ENCODE measurements at places on chromosomes 4 and X.
A peak's percentile ranks its signal among the peaks of the same experiment; 100 is the strongest.

DNA sequence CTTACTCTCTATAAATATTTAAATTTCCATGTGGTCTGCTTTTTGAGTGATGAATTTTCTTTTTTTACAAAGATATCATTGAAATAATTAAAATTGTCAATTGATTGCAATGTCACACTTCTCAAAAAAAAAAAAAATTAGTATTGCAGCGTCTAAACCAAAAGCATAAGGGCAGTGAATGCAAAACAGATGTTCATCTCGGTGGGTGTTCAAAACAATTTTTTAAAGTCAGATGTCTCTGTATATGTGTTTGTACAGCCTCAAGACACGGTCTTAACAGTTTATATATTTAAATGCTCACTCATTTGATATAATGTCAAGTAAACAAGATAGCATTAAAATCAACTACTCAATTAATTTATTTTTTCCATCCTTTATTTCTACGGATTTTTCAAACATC is 52.3 kb downstream of the PALLD start:
- DNase-seq: peak; percentile 91

DNA sequence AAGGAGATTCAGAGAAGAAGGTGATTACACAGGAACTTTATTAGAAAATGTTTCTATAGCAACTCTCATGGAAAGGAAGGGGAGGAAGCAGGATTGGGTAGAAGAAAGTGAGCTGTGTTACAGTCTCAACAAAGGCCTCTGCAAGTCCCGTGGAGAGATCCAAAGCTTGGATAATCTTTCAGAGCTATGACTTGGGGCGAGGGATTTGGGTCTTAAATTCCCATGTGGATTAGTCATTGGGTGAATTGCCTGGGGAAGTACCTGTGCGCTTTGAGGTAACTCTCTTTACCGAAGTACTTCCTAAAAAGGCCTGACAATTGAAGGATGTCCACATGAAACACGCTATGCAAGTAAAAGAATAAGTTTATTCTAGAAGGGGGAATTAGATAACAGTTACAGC is 133.8 kb upstream of the ANKRD50 start:
- DNase-seq: no peak

DNA sequence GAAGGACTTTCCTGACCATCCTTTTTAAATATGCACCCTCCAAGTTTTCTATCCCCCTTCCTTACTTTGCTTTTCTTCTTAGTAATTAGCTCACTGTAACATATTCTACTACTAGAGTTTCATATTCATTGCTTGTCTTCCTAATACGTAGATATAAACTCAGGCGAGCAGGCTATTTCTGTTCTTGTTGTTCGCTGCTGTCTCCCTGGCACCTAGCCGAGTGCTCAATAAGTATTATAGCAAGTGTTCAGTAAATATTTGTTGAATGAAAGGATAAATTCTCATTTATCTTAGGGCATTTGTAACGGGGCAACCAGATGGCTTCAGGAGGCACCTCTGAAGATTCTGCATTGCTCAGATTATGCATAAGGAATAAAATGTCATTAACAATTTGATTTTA is 6.8 kb upstream of the RHOH start:
- DNase-seq: peak; percentile 6

DNA sequence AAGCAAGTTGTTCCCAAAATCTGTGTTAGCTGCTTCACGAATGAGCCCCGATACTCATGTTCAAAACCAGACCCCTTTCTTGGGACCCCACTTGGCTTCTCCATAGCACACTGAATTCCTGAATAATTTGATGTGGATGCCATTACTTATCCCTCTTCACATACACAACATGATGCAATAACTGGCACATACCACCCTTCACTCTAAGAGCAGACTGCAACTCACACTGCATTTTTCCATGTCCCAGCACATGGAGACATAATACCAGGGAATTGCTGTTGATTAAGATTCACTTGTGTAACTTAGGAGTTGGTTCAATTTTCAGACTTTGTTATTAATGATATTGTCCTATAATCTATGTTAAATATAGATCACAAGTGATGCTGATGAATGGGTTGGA is 213.4 kb downstream of the MAML3 start:
- DNase-seq: no peak

GRCh38 chr4:112808001-112808400 is 171.1 kb downstream of the LARP7 start:
- DNase-seq: no peak

GRCh38 chr4:38691251-38692008 is 27.4 kb downstream of the KLF3 start:
- no peak for DNase-seq

- no peak for DNase-seq
These were observed 145.2 kb upstream of the FTHL17 start for GRCh38 chrX:31217084-31217483.

DNA sequence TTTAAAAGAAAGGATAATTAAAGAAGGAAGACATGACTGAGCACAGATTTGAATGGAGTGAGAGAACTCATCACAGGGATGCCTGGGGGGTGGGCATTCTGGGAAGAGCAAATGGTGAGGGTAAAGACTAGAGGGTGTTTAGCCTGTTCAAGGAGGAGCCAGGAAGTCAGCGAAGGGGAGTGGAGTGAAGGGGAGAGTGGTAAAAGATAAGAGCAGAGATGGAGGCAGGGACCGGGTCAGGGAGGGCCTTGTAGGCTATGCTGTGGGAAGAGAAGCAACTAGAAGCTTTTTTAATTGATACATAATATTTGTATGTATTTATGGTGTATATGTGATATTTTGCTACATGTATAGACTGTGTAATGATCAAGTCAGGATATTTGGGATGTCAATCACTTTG is 2.2 kb upstream of the VGLL1 start:
- DNase-seq: no peak

- DNase-seq: no peak
These were observed 1472.7 kb downstream of the ARAP2 start for GRCh38 chr4:34771632-34772031.

GRCh38 chr4:112978691-112979472 is 70.6 kb upstream of the ANK2 start:
- DNase-seq: no peak

DNA sequence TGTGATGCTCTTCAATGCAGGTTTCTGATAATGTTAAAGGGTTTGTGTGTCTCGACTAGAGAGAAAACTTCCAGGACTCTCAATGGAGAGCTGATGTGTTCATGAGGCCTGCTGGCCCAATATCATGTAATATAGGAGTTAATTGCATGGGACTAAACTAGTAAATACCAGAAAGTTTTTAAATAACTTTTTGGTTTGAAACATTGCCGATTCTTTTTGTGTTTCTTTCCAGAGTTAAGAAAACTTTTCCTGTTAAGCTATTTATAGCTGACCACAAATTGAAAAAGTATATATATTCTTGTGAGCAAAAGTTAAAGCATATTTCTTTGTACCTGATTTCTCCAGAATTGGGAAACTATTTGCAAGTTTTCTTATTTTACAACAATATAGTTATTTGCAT is 49.7 kb downstream of the FAM9B start:
- DNase-seq: no peak

- DNase-seq: peak; percentile 91
These were observed 793 bp downstream of the TSPAN7 start for GRCh38 chrX:38561951-38562719.

DNA sequence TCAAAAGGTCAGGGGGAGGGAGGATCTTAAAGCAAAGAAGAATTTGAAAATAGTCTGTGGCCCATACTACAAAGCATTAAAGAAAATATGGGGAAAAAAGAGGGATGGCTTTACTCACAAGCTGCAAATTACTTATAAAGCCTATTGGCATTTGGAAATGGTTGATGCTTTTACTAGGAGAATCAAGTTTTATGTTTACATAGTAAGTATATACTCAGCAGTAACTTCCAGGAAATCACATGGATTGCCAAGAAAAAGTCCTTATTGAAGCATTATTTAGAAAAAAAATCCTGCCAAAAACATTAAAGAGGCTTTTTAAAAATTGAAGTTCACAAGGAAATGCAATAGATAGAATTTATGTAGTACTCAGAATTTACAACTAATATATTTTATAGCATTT is 8.4 kb upstream of the SH3RF1 start:
- no peak for DNase-seq

- DNase-seq: no peak
These were observed 40.6 kb upstream of the PHEX start for GRCh38 chrX:21991504-21991903.

DNA sequence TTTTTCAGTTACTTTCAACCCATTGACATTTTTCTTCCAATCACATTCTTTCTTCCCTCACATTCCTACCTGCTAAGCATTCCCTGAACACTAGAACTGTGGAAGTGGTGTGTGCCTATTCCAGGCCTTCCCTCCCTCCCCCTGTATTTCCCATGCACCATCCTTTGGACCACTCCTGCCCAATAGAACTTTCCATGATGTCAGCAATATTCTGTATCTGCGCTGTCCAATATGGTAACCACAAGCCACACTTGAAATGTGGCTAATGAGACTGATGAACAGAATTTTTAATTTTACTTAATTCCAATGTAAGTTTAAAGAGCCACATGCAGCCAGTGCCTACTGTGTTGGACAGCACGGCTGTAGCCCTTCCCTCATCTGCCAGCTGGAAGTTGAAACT is 57.5 kb downstream of the DCTD start:
- no peak for DNase-seq

DNA sequence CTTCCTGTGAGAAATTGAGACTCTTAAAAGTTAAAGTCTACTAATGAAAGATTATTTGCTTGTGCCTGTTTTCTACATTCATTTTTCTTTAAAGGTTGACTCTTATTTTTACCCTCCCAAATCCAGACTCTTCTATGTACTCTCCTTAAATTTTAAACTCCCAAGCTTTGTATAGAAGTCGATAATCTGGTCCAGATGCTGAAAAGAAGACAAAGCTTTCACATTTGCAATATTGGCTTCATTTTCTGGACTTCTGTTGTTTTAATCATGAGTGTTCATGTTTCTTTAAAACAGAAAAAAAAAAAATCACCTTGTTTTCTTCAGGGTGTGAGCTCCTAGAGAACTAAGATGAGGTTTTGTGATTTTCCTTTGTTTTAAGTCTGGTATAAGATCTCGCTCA is 53.2 kb upstream of the TBC1D14 start:
- DNase-seq: no peak

DNA sequence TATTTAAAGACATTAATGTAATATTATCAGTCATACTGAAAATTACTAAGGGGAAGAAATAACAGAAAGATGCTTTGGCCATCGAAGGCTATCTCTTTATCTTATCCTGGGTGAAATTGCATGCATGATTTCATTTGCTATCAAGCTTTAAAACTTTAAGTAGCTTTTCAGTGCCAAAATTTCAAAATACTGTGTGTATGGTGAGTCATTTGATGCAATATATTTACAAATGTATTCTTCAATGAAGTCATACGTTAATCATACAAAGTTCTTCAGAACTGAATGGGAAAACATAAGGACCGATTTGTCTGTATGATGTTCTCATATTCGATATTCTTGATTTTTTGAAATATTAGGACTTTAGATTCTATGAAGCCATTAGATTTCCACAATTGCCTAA is 1295.8 kb upstream of the AGA start:
- DNase-seq: no peak

DNA sequence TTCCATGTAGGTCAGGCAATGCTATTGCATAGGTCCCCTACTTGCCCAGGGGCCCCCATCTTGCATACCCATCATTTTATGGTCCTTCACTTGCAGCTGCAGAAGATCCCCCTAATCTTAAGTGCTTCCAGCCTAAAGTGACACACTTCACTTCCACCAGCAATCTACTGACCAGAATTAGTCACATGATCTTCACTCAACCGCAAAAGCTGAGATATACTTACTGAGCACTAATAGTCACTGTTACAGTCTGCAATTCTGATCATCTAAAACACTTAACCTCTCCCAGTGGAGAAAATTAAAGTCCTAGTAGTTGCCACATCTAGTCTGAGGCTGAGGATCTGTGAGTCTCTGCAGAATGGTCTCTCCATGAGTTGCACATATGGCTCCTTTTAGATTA is 82.1 kb downstream of the AREG start:
- DNase-seq: no peak

GRCh38 chrX:150753357-150753756 is 60.2 kb downstream of the MTMR1 start:
- no peak for DNase-seq

- DNase-seq: no peak
These were observed 393.9 kb upstream of the CTSO start for GRCh38 chr4:156347412-156348075.

GRCh38 chr4:153799694-153800074 is 10.8 kb upstream of the SFRP2 start:
- DNase-seq: no peak

DNA sequence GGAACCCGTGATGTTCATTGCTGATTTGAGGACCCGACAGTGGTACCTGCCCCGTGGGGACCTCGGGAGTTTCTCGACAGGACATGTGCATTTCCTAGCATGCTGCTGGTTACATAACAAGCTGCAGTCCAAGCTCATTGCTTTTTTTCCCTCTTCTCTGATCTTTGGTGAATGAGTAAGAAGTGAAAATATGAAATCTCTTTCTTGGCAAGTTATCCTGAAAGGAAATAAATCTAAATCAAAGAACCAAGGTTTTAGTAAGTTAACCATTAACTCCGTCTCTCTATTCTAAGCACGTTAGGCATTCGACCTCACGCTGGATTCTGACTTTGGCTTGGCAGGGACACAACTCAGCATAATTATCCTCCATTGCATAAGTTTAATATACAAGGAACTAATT is 86.6 kb downstream of the STK32B start:
- DNase-seq: no peak

All from brain (organoid and tissue), 16 donors.